ENCODE measurements at places on chromosomes 12 and 14. TPM values are rescaled to one million over a fixed set of nuclear protein-coding genes. Genes with fewer than 3 reads are reported as not detected.

The REP15 gene
- total RNA-seq: 4.0 TPM

The RHOF gene
- total RNA-seq: 25.7 TPM

The FGD4 gene
- total RNA-seq: 17.2 TPM

DNA sequence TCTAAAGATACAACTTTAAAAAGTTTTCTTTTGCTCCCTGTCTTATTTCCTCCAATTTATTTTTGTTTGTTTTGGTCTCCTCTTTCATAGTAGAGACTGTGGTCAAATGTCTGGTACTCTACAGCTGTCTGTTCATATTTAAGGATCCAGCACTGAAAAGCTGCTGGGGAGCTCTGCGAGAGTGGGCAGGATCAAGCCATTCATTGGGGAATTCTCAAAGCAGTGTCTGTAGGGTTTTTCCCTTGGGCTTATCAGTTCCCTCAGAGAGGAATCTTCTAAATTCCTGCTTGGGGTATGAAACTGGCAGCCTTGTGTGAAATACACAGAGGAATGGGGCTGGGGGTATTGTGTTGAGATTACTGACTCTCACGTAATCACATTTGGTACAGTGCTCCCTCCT lies 52.3 kb downstream of the FNTB start:
- peaks cover 2% of the 10 kb centered on the region for H3K4me1 ChIP-seq
- H3K36me3 ChIP-seq: peaks cover 9% of the 10 kb centered on the region
- DNase-seq: no peak
- no peak overlapping the region for H3K27ac ChIP-seq
- no peak overlapping the region for H3K4me3 ChIP-seq
- H3K27me3 ChIP-seq: peaks cover 6% of the 10 kb centered on the region

- H3K27ac ChIP-seq: no peak overlapping the region
- peak overlapping the region; percentile 57 for H3K4me3 ChIP-seq
These were observed 2.8 kb downstream of the TBX5 start for GRCh38 chr12:114403011-114403689.
